ENCODE measurements at places on chromosomes 7 and 10.

DNA sequence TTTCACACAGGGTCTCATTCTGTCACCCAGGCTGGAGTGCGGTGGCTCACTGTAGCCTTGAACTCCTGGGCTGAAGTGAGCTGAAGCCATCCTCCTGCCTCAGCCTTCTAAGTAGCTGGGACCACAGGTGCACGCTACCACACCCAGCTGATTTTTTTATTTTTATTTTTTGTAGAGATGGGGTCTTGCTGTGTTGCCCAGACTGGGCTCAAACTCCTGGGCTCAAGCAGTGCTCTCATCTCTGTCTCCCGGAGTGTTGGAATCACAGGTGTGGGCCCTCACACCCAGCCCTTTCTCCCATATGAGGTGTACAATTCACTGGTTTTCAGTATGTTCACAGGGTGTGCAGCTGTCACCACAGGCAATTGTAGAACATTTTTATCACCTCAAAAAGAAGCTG is 5.2 kb downstream of the INPP5A start:
- no peak for DNase-seq

GRCh38 chr7:2134740-2135139 is 98.0 kb downstream of the MAD1L1 start:
- no peak for DNase-seq

- no peak for DNase-seq
Measured at GRCh38 chr10:130500261-130501000, 364.2 kb downstream of the GLRX3 start.

DNA sequence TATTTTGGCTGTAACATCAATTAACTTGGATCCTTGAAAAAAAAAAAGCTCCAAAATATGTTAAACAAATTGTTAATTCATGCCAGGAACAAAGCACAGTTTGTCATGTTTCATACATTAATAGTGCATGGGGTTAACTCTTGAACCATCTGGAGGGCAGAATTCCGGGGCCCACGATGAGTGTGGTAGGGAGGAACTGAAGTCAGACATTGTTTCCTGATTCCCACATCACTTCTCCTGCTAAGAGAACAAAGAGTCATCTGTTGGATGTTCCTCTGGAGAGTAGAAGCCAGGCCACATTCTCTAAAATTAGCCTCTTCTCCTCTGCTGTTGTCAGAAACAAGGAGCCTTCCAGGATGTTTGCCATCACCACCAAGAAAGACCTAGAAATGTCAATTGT is 54.6 kb downstream of the TMEM178B start:
- no peak for DNase-seq

- peak; percentile 57 for DNase-seq
Measured at GRCh38 chr10:79488336-79488735, 24.0 kb upstream of the EIF5AL1 start.

- DNase-seq, result no peak
Measured at GRCh38 chr10:58588673-58589265, 76.1 kb downstream of the BICC1 start.

GRCh38 chr10:52999258-52999657 is 226.7 kb upstream of the MBL2 start:
- DNase-seq, result no peak

DNA sequence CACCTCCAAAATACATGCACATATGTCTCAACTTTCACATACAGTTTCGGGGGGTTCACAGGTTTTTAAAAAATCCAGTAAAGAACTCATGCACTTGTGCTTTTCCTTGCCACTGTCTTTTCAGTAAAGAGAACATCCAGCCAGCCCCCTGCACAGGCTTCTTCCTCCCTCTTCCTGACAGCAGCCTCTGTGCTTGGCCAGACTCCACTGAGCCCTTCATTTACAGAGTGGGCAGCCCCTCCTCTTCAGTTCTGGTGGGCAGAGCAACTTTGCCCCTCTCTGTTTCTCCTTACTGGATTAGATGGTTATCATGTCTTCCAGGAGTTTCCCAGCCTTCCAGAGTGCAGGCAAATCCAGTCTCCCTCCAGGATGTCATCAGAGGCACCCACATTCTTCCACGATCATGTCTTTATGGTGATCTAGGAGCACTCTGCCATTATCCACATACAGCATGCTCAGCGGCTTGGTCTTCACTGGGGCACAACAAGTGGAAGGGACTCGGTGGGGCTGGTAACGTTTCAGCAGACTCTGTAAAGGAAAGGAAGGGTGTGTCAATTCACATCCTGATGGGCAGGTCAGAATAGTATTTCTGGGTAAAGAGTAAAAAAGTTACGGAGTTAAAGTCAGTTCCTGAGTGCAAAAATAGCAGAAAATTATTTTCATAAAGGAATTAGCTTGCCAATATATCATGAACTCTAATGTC is 8.8 kb downstream of the NODAL start:
- DNase-seq, result no peak

DNA sequence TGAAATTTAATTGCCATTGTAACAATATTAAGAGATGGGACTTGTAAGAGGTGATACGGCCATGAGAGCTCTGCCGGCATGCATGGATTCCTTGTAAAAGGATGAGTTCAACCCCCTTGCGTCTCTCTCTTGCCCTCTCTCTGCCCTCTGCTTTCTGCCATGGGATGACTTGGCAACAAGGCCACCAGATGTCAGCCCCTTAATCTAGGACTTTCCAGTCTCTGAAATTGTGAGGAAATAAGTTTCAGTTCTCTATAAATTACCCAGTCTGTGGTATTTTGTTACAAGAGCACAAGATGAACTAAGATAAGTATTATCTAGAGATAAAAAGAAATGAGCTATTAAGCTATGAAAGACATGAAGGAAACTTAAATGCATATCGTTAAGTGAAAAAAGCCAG is 145.7 kb upstream of the AHR start:
- DNase-seq, result no peak

GRCh38 chr10:54728511-54728910 is 72.5 kb downstream of the PCDH15 start:
- DNase-seq, result no peak

DNA sequence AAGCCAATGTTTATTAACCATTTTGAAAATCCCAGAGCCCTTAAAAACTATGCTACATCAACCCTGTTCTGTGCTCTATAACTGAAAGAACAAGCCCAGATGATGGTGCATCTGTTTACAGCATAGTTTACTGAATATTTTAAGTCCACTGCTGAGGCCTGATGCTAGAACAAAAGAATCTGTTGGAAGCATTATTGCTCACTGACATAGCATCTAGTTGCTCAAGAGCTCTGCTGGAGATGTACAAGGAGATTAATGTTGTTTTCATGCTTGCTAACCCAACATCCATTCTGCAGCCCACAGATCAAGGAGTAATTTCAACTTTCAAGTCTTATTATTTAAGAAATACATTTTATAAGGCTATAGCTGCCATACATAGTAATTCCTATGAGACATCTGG is 181.3 kb upstream of the FEZF1 start:
- no peak for DNase-seq

GRCh38 chr10:79424221-79425073 is 21.0 kb downstream of the ZCCHC24 start:
- no peak for DNase-seq

- DNase-seq, result no peak
Measured at GRCh38 chr7:123472750-123473445, 61.5 kb downstream of the IQUB start.

GRCh38 chr10:77943121-77943901 is 16.8 kb upstream of the DLG5 start:
- no peak for DNase-seq

GRCh38 chr7:141630621-141631020 is 71.3 kb downstream of the DENND11 start:
- DNase-seq, result no peak

DNA sequence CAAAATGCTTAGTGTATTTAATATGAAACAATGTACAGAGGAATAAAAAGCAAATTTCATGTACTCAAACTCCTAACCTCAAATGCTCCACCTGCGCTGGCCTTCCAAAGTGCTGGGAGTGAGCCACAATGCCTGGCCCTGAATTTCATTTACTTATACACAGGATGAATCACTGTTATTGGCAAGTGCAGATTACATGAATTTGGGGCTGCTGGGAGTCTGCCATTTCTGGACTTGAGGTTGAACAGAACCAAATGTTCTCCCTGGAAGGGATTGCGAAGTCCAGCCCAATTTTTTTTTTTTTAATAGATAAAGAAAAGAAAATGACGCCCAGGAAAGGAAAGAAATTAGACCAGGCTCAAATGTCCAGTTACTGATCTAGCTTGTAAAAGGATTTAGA is 6.8 kb upstream of the CSTF2T start:
- peak; percentile 55 for DNase-seq

- DNase-seq, result no peak
Measured at GRCh38 chr10:81957976-81958375, 83.0 kb downstream of the NRG3 start.

DNA sequence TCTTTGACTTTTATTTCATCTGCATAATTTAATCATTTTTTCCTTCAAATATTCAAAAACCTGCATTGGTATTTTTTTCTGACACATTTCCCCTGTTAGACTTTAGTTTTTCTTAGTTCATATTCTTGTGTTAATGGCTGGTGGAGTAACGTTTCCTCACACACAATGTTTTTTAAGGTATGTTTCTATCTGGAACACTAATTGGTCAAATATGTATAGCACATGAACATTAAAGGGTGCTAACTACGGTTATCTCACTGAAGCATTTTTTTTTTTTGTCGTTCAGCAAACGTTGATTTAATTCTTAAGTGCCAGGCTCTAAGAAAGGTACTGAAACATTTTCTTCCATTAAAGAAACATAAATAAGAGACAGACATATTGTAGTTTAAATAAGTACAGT is 87.7 kb downstream of the PTPRZ1 start:
- no peak for DNase-seq

DNA sequence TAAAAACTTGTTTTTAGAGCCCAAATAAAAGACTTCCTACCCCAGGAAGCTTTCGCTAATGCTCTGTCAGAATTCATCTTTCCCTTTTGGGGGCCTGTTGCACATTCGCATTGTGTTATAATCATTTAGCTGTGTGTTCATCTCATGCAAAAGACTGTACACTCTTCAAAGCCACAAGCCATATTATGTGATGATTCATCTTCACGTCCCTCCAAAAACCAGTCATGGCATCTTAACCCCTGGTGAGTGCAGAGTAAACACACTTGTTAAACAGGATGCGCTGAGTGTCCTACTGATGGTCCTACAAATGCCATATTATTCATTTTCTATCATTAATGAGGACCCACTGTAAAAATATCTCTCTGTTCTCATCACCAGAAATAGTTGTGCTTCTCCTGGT is 235.4 kb downstream of the KIAA1217 start:
- no peak for DNase-seq

- no peak for DNase-seq
Measured at GRCh38 chr10:101014966-101015581, 15.5 kb downstream of the LZTS2 start.

GRCh38 chr7:156379324-156380070 is 261.1 kb upstream of the RNF32 start:
- DNase-seq, result no peak

- no peak for DNase-seq
Measured at GRCh38 chr7:27462575-27463270, 200.0 kb downstream of the HIBADH start.

- no peak for DNase-seq
Measured at GRCh38 chr7:28168393-28169158, 12.0 kb downstream of the JAZF1 start.

- no peak for DNase-seq
Measured at GRCh38 chr7:106824458-106824857, 40.6 kb upstream of the PIK3CG start.

- DNase-seq, result no peak
Measured at GRCh38 chr7:98281757-98282606, 496 bp downstream of the BRI3 start.

- no peak for DNase-seq
Measured at GRCh38 chr7:84664626-84665025, 470.0 kb upstream of the SEMA3A start.

GRCh38 chr10:18473424-18474117 is 177.8 kb downstream of the NSUN6 start:
- DNase-seq, result no peak

- DNase-seq, result no peak
Measured at GRCh38 chr7:41298409-41298808, 404.5 kb downstream of the INHBA start.

DNA sequence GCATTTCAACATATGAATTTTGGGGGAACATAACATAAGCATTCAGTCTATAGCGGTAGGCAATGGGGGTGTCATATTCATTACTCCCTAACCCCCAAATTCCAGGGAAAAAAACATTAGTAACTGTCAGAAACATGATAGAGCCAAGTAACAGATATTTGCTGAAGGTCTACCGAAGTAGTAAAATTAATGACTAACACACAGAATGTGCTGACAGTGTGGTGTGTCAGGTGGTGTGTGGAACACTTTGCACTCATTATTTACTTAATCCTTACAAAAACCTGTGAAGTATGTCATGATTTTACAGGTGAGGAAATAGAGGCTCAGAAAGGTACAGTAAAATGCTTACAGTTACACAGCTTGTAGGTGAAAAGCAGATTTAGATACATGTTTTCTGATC is 85.4 kb upstream of the RHOBTB1 start:
- DNase-seq, result no peak

GRCh38 chr7:30330134-30331111 is 46.0 kb downstream of the ZNRF2 start:
- no peak for DNase-seq

- no peak for DNase-seq
Measured at GRCh38 chr7:151181011-151181431, 6.0 kb downstream of the ASB10 start.

- no peak for DNase-seq
Measured at GRCh38 chr10:99534939-99535763, 2.4 kb downstream of the NKX2-3 start.

- no peak for DNase-seq
Measured at GRCh38 chr10:48502791-48503190, 102.1 kb downstream of the ARHGAP22 start.

DNA sequence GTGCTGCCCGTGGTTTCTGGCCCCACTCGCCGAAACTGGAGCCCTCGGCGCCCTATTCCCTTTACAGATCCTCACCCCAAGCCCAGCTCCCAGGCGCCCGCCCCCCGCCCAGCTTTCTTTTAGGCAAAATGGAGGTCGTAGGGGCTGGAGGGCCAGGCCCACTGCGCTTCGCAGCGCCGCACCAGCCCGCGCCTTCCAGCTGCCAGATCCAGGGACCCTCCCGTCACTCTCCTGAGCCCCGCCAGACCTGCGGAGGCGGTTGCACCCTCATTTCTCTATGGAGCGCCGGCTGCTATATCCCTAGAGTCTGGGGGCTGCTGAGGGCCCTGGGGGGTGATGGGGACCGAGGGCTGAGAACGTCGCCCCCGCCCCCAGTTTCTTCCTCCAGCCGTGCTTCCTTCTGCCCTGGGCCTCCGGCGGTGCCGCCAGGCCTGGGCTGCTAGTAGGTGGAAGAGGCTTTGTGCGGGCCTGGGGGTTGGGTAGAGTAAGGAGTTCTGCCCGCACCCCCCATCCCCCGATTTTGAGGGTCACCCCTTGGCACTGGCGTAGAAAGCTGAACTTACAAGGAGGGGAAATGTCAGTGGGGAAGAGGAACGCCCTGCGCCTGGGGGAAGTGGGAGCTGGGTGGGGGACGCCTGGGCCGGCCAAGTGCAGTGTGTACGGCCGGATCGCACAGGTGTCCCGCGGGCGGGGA is 1.0 kb downstream of the GNB2 start:
- DNase-seq, result no peak

- DNase-seq, result no peak
Measured at GRCh38 chr10:129694691-129695243, 227.7 kb downstream of the MGMT start.

- DNase-seq, result no peak
Measured at GRCh38 chr10:20100171-20100570, 283.9 kb downstream of the PLXDC2 start.

- DNase-seq, result no peak
Measured at GRCh38 chr7:36564489-36564888, 159.8 kb downstream of the AOAH start.

GRCh38 chr7:72781631-72782030 is 46.4 kb downstream of the TYW1B start:
- DNase-seq, result no peak
